ENCODE measurements at places on chromosomes 3 and 15.
A peak's percentile ranks its signal among the peaks of the same experiment; 100 is the strongest.

DNA sequence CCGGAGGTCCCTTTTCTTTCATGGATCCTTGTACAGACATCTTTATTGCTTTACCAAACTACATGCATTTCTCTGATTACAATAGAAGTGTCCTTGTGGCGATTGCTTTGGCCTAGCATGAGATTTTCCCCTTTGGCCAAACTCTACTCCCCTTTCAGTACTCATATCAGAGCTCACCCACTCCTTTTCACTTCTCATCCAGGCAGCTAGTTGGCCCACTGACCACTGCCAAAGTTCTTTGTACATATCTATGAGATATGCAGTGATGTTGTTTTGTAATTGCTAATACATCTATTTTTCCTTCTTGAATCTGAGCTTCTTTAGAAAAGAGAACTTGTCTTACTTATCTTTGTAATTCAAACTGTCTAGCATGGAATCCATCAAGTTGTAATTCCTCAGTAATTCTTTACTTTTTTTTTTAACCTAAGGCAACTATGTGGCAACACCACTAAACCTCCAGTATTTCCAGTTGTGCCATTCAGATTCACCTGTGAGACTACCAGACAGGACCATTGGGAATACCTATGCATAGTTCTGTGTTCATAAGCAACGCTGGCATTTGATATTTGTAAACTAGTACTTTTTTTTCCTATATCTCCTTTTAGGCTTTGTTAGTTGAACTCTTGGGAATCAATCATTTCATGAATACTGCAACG lies 39.2 kb downstream of the AADACL2 start:
- ATAC-seq: no peak

- no peak for ATAC-seq
Measured at GRCh38 chr15:81105545-81105944, 28.5 kb upstream of the CFAP161 start.

DNA sequence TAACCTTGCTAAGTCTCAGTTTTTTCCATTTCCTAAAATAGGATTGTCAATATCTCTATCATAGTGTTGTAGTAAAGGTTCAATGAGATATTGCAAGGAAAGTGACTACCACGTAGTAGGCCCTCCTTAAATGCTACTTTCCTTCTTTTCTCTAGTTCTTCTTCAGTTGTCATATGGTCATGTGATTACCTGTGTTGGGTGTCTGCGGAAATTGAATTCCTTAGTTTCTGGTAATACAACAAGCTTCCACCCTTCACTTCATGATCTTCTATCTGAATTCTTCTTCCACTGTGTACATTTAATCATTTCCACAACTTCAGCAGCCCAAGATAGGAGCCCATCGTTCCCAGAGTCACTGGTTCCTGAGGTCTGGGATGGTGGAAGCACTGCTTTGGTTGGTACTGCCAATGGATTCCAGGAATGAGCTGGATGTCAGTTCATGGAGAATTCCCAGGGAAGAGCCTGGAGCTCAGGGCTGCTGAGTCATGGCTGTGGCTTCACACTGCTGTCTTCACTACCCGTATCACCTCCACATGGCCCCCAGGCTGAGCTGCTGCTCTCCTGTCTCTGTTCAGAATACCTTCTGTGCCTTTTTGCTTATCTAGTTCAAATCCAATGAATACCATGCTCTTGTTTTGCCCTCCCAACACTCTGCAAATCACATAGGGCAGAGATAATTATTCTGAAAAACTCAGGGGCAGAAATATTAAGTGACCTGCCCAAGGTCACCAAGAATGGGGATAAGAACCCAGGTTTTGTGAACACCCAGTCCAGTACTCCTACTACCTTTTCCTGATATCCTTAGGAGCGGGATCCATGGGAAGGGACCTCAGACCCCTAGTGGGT lies 98.6 kb downstream of the RPL39L start:
- no peak for ATAC-seq

- peak; percentile 40 for ATAC-seq
Measured at GRCh38 chr3:51808934-51809333, 29.9 kb upstream of the IQCF6 start.

DNA sequence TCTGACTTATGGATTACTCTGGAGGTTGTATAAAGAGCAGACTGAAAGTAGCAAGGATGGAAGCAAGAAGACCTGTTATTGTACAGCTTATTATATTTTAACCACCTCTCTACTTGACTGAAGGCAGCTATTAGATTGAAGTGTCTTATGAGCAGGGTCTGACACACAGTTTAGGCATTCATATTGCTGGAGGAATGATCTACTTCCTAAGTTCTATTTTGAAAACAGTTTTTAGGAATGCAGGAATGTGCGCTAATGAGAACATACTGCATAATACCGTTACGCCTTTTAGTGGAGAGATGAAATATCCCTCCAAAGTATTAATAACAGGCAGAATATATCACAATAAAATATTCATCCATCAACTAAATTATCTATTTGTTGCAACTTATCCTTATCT lies 193.3 kb downstream of the ISL2 start:
- ATAC-seq: no peak

- no peak for ATAC-seq
Measured at GRCh38 chr3:44890258-44890657, 15.8 kb downstream of the TGM4 start.

- peak; percentile 82 for ATAC-seq
Measured at GRCh38 chr3:112333002-112333380, at the start of gene CD200. TSS of gene CD200 (plus strand) at chr3:112333156. CDS start at chr3:112333213, 57 bp downstream.

GRCh38 chr3:70606018-70606417 lies 293.6 kb upstream of the MDFIC2 start:
- no peak for ATAC-seq

GRCh38 chr3:134311265-134311664 lies 60.6 kb upstream of the RYK start:
- ATAC-seq: no peak

DNA sequence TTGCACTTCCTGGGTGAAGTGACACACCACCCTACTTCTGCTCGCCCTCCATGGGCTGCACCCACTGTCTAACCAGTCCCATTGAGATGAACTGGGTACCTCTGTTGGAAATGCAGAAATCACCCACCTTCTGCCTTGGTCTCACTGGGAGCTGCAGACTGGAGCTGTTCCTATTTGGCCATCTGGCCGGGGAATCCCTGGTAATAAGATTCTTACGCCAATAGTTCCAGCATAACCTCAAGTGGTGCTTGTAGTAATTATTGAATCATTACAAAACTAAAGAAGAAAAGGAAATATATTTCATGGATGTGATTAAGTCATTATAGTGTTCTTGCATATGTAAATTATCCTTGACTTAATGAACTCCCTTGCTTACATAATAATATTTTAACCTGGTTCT lies 841.9 kb downstream of the CADM2 start:
- no peak for ATAC-seq

DNA sequence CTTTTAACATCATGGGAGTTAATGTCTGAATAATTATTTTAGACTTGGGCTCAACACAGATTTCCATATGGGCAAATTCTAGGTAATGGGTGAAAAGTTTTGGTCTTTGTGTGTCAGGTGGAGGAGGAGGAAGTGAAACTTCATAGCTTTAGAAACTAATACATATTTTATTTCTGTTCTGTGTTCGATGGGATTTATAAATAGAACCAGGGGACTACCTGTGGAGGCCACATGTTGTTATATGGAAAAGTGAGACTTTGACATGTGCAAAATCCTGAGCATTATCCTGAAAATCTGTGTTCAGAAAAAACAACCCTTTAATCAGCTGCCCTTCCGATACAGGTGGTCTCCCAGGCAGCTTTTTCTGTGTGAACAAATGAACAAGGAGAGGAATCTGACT lies 209.5 kb downstream of the SOX2 start:
- ATAC-seq: no peak

DNA sequence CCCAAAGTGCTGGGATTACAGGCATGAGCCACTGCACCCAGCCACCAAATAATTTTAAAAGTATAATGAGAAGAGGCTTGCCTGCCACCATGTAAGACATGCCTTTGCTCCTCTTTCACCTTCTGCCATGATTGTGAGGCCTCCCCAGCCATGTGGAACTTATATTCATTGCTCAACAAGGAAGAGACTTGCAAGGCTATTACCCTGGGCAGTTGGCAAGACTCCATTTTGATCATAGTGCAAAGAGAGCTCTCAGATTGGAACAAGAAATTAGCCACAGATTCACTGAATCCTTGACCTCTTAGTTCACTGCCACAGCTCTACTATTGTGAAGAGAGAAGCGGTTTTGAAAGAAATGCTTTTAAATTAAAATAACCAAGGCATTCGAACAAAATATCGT lies 6.1 kb downstream of the SCAP start:
- ATAC-seq: no peak

DNA sequence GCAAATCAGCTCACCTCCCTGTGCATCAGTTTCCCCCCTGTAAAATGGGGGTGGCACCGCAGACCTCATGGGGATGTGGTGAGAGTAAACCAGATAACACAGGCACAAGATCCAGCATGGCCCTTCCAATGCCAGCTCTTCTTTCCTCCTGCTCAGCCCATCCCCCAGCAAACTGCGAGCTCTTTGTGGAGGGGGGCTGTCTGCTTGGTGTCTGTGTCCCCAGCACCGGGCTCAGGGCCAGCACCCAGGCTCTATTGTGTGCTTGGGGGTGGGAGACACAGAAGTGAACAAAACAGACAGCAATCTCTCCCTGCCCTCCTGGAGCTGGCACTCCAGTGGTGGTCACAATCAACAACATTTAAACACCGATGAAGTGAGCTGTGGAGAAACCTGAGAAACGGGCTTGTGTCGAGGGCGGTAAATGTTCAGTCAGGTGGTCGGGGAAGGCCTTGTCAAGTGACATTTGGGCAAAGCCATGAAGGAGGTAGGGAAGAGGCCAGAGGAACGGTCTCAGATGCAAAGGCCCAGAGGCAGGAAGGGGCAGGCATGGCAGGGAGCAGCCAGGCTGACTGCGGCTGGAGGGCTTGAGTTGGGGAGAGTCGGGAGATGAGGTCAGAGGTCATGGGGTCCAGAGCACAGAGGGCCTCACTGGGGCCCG lies 28.4 kb downstream of the GRIP2 start:
- no peak for ATAC-seq

DNA sequence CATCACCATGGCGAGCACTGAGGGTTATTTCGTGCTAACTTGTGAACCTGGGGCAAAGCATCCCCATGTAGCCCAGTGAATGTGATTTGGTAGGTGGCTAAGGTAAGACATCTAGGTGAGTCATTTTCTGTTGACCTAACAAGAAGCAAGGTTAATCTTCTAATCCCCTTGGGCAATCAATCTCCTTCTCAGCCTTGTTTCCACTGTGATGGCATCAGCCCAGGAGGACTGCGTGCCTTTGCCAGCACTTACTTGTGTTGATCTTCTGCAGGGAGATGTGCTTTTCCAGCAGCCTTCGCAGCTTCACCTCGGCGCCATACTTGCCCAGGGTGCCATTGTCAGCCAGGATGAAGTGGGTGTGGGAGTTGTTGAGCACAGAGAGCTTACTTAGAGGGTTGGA lies 35.7 kb downstream of the TRPM1 start:
- no peak for ATAC-seq

- no peak for ATAC-seq
Measured at GRCh38 chr3:162641317-162641716, 1144.7 kb downstream of the OTOL1 start.

DNA sequence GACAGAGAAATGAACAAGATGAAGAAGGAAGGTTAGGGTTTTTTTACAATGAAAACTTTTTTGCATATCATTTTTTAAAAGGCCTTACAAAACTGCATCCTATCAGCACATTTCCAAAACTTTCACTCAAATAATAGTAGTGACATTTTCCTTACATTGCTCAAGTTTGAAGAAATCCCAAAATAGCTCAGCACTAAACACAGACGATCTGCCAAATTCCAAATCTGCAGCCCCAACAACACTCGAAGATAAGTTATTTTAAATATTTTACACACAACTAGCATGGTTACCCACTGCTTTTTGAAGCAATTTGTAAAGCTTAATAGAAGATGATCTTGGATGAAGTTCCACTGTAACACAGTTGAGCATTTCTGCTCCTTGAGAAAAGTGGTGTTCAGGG lies 535.6 kb upstream of the ALCAM start:
- no peak for ATAC-seq

DNA sequence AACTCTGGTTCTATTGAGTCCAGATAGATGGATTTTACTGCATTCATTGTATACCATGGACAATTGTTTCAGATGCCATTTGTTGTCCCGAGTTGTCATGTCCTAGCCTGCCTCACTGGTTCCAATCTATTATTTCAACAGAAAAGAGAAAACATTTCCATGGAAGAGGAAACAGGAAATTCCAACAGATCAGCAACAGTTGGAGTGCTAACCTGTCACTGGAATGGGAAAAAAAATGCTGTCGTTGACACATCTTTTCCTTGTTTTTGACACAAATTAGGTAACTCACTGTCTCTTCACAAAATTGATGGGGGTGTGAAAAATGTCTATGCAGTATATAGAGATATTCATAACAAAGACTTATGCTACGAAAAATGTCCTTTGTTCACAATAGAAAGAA lies 432.0 kb upstream of the TBL1XR1 start:
- ATAC-seq: no peak

DNA sequence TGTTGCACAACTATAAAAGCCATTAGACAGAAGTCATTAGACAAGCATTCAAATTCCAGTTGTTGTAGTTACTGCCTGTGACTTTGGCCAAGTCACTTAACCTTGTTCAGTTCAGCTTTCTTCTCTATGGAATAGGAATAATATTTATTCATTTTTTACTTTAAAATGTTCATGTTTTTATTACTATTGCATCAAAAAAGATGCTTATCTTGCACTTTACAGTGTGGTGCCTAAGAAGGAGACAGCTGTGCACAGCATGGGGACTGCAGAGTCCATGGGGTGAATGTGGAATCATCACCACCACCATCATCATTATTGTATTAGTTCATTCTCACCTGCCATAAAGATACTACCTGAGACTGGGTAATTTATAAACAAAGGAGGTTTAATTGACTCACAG lies 504.2 kb downstream of the SOX2 start:
- ATAC-seq: no peak

- no peak for ATAC-seq
Measured at GRCh38 chr15:81263477-81263876, 60.5 kb downstream of the STARD5 start.

- no peak for ATAC-seq
Measured at GRCh38 chr15:67953299-67953698, 100.8 kb upstream of the PIAS1 start.

GRCh38 chr15:100732211-100733055 lies 130.0 kb downstream of the ASB7 start:
- no peak for ATAC-seq

GRCh38 chr3:114566162-114566755 lies 272.4 kb downstream of the TIGIT start:
- peak; percentile 28 for ATAC-seq

GRCh38 chr3:157242836-157243235 lies 82.9 kb upstream of the CCNL1 start:
- no peak for ATAC-seq

- ATAC-seq: peak; percentile 78
Measured at GRCh38 chr3:44712455-44713075, at the start of gene ZNF502. TSS of gene ZNF502 (plus strand) at chr3:44712660. CDS start at chr3:44720262, 7,602 bp downstream.

GRCh38 chr3:74808506-74809275 lies 194.2 kb upstream of the CNTN3 start:
- ATAC-seq: no peak

Measured in activated T-helper 17 cell treated with anti-CD3 and anti-CD28 coated beads, Interleukin-2, amount 50 U/mL, for 72 hours (primary cell).